ENCODE measurements at places on chromosomes 1 and 21.

GRCh38 chr1:3943806-3944577 is 43.9 kb upstream of the C1orf174 start:
- DNase-seq, result no peak

GRCh38 chr1:162548170-162548569 is 13.4 kb upstream of the UAP1 start:
- no peak for DNase-seq

GRCh38 chr1:114062477-114063099 is 83.3 kb downstream of the OLFML3 start:
- DNase-seq, result no peak

- DNase-seq, result no peak
Measured at GRCh38 chr21:40129809-40130208, 262.6 kb downstream of the PCP4 start.

- peak; percentile 85 for DNase-seq
Measured at GRCh38 chr1:50620680-50621329, 197.6 kb upstream of the DMRTA2 start.

DNA sequence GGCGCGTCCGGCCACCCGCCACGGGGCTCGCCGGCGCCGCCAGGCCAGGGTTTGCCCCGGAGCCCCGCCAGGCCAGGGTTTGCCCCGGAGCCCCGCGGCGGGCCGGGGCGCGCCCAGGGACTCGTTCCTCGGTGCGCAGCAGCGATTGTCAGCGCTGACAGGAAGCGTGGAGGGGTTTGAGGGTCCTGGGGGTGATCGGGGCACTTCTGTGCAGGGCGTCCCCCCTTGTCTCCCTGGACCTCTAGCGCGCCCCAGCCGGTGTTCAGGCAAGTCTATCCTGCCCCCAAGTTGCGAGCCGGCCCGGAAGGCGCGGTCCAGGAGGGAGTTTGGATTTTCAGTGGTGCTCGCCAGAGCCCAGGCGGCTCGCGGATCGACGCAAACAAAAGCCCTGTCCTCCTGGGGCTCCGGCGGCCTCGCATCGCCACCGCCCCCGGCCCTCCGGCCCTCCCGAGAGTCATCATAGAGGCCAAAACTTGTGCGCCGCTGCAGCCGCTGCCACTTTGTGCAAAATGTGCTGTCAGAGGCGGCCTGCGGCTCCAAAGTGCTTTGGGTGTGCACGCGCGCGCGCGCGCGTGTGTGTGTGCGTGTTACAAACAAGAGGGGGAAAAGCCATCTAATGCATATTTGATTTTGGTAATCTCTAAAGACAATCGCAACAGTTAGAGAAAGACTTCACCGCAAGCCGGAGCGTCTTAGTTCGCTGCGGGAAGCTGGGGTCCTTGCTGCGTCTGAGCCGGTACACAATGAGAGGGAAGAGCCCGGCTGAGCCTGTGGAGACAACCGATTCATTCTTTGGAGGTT is 1.0 kb downstream of the ROR1 start:
- DNase-seq, result peak; percentile 42

GRCh38 chr1:204177133-204177532 is 11.0 kb upstream of the REN start:
- no peak for DNase-seq

DNA sequence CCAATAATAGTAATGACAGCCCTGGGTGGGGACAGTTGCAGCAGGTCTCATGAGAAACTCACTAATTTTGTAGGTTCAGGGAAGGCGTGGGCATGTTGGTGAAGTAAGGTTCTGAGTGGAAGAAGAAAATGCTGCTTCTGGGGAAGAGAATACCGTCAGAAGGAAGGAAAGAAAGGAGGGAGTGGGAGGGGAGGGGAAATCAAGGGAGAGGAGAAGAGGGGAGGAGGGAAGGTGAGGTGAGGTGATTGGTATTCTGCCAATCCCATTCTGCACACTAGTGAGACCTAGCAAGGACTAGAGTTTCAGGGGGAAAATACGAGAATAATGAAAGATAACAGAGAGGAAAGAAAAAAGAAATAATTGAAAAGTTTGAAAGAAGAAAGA is 32.4 kb upstream of the MGST3 start:
- no peak for DNase-seq

- no peak for DNase-seq
Measured at GRCh38 chr1:65904681-65905083, 112.0 kb downstream of the PDE4B start.

DNA sequence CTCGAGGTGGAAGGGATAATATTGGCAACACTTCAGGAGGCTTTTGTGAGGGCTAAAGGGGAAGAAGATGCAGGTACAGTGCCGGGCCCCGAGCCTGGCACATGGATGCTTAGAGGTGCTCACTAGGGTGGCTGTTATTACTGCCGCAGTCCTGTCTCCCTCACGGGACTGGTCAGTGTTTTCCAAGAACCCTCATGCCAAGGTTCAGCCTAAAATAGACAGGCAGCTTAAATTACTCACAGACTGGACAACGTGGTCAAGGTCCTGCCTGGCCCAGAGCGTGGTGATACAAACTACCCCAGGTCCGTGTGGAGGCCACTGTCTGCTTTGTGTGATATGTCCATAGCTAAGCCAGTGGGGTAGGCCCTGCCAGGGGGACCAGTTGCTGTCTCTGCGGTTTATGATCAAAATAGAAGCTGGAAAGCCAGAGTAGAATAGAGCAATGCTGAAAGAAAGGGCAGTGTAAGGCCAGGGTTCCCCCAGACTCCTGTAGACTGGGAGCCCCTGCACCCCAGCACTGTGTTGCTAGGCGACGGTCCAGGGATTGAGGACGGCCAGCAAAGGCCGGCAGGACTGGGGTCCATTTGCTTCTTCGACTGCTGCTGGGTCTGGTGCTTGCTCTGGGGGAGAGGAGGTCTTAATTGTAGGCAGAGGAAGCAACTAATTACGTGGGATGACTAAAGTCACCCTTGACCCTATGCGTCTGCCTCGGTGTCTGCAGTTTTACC is 36.1 kb downstream of the ELAPOR1 start:
- no peak for DNase-seq

DNA sequence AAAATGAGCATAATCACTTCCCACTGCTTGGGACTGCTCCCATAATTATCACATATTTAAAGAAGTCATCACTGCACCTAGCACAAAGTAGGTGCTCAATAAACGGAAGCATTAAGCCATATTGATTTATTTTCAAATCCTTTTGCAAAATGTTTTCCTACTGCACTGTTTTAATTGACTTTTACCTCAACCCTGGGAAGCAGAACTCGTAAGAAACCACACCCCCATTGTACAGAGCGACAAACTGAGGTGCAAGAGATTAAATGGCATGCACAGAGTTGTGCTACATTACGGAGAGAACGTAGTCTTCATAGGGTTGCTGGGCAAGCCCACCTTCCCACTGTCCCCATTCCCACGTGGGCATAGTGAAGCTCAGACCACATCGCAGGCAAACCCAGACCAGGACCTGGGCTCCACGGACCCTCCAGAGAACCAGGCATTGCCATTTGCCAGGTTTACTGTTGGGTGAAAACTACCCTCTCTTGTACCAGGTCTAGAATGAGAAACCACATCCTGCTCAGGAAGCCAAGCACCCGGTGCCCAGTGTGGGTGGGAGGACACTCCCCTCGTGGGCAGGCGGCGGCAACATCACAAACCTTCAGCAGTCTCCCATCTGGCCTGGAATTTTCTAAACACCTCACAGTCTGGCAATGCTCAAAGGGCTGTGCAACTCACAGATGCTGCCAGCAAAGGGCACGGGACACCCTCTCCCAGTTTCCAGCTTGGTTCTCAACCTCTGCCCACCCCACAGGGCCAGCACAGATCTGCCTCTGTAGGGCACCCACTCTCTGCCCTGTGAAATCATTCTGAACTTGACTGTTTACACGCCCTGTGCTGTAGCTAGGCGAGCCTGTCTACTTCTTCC is 8.2 kb downstream of the IFFO2 start:
- no peak for DNase-seq

- no peak for DNase-seq
Measured at GRCh38 chr1:36329817-36330216, 6.4 kb upstream of the EVA1B start.
